ENCODE measurements at places on chromosomes 3 and 15. TPM values are rescaled to one million over a fixed set of nuclear protein-coding genes. Genes with fewer than 3 reads are reported as not detected.

The C2CD4A gene
- not detected for total RNA-seq

The B3GALNT1 gene
- 0.21 TPM for total RNA-seq

The CHRFAM7A gene
- 6.6 TPM for total RNA-seq

The CFAP91 gene
- total RNA-seq, result 0.29 TPM

The GPR27 gene
- 2.5 TPM for total RNA-seq

The CDCP1 gene
- total RNA-seq, result 9.5 TPM

The ELL3 gene
- total RNA-seq, result 1.8 TPM

The ATP13A4 gene
- total RNA-seq, result not detected

The TEX55 gene
- total RNA-seq, result not detected

The TNNC1 gene
- total RNA-seq, result 0.87 TPM

The MED12L gene
- total RNA-seq, result 1.2 TPM

The SMAD6 gene
- 20.7 TPM for total RNA-seq

The ISL2 gene
- total RNA-seq, result 4.7 TPM

The CCDC54 gene
- total RNA-seq, result not detected

The SCAANT1 gene
- total RNA-seq, result not detected

Measured in A549 treated with ZK216348 at 1 μM for 4 hours (cell line).